CD4-positive, alpha-beta T cell treated with Interleukin-21 for 1 hour (primary cell): ENCODE measurements at places on chromosomes 6 and 20.
A peak's percentile ranks its signal among the peaks of the same experiment; 100 is the strongest.

DNA sequence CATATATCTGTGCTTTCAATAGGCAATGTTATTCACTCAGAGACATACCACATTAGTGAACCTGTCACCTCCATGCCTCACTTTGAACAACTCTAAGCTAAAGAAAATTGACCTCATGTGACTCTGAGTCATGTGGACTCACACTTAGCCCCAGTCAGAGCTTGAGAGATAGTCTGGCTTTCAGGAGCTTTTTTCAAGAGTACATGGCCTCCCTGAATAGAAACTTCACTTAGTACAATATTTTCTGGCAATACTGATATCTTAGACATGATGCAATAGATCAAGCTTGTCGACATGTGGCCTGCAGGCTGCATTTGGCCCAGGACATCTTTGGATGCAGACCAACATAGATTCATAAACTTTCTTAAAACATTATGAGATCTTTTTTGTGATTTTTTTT, 8.5 kb downstream of the SPTLC3 start:
- no peak for DNase-seq

DNA sequence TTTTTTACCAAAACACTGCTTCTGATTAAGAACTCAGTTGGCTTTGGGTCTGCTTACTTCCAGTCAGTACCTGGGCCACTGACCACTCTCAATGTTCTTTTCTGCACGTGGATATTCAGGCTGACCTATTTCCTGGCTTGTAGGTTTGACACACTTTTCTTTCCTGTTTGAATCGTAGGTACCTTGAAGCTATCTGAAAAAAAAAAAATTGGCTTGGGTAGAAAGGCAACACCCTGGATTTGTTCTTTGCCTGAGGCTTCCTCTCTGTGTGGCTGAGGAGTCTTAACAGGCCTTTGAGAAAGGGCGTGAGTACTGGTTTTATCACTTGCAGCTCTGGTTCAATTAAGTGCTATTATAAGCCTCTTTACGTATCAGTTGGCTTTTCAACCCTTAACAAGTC, 60.6 kb upstream of the IL20RA start:
- peak; percentile 17 for DNase-seq

DNA sequence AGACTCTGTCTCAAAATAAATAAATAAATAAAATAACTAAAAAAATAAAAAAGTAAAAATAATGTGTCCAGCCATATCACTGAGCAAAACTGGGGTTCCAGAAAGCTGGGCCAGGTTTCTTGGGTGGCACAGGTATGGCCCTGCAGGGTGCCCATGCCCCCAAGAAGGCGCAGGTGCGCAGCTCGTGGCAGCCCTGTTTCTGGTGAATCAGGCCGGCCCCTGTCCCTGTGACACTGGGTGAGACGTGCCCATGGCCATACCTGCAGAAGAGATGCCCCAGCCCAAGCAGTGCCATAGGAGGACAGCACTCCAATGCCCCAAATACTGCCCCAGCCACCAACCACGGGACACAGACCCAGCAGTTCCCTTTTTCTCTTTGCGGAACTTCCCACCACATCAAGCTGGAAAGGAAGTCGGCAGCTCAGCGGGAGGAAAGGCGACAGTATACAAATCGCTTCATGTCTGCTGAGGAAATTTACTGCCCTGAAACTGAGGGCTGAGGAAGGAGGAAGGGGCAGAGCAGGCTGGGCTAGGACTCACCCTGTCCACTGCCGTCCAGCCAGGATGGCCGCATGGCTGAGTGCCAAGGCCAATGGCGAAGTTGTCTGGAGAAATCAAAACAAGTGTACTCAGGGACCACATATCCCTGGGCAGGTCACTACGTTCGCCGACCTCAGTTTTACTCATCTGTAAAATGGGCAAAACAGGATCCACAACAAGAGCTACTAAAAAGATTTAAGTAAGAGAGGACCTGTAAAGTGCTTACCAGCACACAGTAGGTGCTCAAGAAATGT, 55.4 kb downstream of the PREX1 start:
- DNase-seq, result peak; percentile 41

GRCh38 chr6:66538551-66539135, 831.6 kb upstream of the EYS start:
- DNase-seq, result no peak

GRCh38 chr6:102660303-102660702, 1266.8 kb downstream of the GRIK2 start:
- no peak for DNase-seq

DNA sequence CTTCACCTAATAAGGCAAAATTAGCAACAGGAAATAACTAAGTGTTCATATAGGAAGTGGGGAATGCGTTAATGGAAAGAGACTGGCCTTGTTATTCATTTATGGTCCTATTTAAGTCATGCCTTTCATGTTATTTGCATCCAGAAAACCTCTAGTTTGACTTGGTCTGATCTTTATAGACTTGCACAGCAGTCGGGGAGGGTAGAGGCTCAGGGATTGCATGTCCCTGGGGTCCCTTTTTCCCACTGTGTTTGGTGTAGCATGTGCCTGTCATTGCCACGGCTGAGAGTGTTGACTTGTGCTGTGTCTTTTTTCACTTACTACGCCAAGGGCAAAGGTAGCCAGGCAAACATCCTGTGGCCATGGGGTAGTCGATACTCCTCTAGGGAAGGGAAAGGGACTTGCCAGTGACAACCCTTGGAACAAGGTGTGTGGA, 105.4 kb upstream of the RIN2 start:
- DNase-seq, result no peak
